ENCODE measurements at places on chromosomes 12 and 14.

DNA sequence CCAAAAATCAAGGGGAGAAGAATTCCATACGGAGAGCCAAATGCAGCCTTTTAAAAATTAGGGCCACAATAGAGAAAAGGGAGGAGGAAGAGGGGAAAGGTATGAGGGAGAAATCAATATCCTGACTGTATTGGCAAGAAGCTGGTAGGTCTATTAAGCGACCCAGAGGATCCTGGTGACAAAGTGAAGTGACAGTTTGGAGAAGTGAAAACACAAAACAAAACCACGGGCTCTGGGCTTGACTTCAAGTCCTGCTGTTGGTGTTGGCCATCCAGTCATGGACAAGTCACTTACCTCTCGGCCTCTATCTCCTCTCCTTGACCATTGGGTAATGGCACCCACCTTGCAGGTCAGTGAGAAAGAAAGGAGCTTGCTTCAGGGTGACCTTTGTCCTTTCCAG, 47.0 kb upstream of the KCNA5 start:
- no peak for DNase-seq

- DNase-seq: no peak
These were observed 500.4 kb upstream of the GARIN6 start for GRCh38 chr12:99147130-99147529.

DNA sequence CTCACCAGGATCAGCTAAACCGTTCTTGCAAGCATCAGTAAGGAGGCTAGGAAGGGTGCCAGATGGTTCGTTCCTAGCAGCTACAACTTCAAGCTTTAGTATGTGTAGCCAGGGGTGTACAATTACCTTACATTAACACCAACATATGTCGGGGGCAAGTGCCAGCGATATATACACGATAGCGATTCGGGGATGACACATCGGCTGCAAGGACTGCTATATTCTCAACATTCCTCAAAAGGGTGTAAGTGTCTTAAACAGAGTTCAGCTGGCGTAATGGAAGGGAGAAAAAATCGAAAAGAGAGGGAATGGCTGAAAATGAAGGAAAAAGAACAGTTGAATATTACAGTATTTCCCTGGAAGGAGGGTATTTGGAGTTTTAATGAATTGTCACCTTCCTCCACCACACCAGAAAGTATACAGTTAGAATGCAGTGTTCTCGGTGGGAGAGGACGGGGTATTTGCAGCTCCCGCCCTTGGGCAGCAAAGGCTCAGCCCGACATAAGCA, 545 bp downstream of the LIMA1 start:
- no peak for DNase-seq

- no peak for DNase-seq
These were observed 32.0 kb upstream of the LRRK2 start for GRCh38 chr12:40192704-40193255.

- DNase-seq: no peak
These were observed 101.6 kb upstream of the ESRRB start for GRCh38 chr14:76274324-76274723.

DNA sequence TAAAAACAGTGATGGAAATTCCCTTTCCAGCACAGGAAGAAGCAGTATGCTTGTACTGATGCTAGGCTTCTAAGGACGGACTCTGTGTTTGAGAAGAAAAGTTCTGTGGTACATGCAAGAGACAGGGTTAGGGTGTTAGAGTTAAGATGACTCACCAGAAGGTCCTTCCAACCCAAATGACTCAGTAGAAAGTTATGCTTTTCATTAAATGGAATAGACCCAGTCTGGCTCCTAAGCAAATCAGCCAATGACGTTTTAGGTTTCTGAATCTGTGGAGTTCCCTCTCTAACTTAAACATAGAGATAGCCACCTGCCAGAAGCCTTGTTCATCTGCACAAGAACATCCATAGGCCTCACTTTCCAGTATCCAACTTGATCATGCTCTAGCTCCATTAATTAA, 5.7 kb downstream of the PTHLH start:
- no peak for DNase-seq

DNA sequence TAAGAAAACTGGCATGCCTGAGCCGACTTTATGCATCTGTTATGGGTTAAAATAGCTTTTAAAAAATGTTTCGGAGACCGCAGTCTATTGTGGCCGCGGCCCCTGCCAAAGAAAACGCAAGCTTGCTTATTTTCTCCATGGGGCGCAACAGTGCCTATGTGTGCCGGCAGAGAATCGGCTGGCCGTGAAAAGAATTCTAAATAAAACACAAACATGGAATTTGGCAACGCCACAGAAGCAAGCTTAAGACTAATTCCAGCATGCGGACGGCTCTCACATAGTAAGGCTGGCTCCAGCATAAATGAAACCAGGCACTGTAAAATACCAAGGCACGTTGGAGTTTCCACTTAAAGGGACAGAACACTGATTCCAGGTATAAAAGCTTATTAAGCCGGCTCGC, 56.7 kb downstream of the BCL11B start:
- DNase-seq: no peak

GRCh38 chr14:57182760-57183503, 85.8 kb downstream of the EXOC5 start:
- DNase-seq: no peak

DNA sequence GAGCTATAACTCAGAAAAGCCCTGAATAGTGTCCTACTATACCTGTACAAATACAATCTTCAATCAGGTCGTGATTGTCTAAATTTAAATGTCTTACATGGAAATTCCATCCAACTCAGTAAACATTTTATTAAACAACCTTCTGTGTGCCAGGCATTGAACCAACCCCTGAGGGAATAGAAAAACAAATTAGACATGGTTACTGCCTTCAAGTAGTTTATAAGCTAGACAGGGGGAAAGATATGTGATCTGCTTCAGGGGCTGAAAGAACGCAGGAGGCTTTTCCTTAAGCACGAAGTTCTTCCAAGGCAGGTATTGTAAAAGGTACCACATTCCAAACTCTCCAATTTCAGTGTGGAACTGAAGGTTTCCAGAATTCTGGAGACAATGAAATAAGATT, 39.7 kb upstream of the STAB2 start:
- no peak for DNase-seq

DNA sequence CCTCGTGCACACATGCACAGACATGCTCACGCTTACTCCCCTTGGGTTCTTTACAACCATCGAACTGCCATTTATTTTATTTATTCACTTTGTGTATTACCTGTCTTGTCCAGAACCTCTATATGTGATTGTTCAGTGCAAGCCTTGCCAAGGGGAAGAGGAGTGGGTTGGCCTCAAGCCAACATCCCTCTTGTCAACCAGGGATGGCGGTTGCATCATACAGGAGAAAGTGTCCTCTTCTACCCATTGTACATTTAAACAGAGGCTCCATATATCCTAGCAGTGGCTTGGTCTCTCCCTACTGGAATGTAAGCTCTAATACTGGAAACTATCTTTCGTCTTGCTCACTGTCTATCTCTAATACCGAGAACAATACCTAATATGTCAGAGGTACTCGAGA, 108.4 kb downstream of the C12orf42 start:
- DNase-seq: no peak

DNA sequence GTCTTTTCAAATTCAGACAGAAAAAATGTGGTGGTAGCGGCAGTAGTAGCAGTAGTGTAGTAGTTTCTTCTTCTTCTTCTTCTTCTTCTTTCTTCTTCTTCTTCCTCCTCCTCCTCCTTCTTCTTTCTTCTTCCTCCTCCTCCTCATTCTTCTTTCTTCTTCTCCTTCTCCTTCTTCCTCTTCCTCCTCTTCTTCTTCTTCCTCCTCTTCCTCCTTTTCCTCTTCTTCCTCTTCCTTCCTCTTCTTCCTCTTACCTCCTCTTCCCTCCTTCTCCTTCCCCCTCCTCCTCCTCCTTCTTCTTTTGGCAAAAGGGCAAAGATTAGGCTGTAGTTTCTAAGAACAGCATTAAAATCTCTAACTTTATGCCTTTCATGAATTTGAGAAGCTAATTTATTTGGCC, 59.6 kb upstream of the INSM2 start:
- no peak for DNase-seq

GRCh38 chr12:24012528-24012927, 63.1 kb upstream of the SOX5 start:
- DNase-seq: no peak

DNA sequence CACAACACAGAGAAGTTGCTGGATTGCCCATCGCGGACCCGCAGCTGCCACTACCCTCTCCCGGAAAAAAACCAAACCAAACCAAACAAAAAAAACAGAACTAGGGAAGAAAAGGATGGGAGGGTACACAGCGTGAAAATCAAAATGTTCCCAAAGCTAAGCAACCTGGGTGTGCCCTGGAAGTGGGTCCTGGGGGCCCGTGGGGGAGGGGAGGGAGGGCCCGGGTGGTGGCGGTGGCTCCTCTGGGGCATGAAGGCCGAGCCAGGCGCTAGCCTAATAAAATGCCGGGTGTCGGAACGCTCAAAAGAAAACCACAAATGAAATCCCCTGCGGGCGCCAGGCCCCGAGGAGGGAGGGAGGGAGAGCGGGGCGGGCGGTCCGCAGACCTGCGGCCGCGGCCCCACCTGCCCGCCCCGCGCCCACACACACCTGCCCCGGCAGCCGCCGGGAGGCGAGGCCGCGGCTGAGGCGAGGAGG, 787 bp downstream of the HECTD4 start:
- peak; percentile 29 for DNase-seq

DNA sequence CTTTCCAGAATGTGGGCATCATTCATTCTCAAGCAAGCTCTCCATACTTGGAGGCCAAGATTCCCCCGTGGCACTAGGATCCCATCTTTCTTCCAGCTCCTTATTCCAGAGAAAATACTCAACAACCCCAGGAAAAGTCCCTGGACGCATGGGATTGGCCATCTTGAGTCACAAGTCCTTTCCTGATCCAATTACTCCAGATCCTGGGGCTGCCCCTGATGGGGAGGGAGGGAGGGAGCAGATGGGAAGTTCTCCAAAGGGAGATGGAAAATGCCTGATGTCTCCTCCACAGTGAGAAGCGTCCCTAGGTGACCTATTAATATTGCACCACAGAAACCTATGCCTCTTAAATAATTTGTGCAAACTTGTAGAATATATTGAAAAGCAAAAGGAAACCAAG, 12.4 kb upstream of the KCNK13 start:
- DNase-seq: no peak

- no peak for DNase-seq
These were observed 31.9 kb downstream of the CEP83 start for GRCh38 chr12:94427501-94428381.

DNA sequence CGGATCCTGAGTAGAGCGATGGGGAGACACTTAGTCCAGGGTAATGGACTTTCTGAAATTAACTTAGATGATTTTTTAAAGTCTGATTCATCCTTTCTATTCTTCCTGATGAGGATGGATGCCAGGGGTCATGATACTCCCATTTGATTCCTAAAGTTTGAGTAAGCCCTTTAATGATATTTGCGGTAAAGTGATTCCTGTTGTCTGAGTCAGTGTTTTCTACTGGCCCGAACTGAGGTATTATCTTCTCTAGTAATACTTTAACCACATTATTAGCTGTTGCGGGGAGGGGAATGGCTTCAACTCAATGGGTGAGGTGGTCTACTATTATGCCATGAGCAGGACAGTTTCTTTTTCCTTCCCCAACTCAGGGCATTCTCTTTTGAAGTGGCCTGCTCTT, 111.6 kb downstream of the RIN3 start:
- no peak for DNase-seq

Data from hypothalamus (tissue), 51 donors.